Activated CD4-positive, alpha-beta T cell treated with anti-CD3 and anti-CD28 coated beads, Interleukin-2, amount 10 ng/mL, durations not matched to agents 24 days and 14 days (primary cell): ENCODE measurements at places on chromosomes 3 and 15.
A peak's percentile ranks its signal among the peaks of the same experiment; 100 is the strongest.

DNA sequence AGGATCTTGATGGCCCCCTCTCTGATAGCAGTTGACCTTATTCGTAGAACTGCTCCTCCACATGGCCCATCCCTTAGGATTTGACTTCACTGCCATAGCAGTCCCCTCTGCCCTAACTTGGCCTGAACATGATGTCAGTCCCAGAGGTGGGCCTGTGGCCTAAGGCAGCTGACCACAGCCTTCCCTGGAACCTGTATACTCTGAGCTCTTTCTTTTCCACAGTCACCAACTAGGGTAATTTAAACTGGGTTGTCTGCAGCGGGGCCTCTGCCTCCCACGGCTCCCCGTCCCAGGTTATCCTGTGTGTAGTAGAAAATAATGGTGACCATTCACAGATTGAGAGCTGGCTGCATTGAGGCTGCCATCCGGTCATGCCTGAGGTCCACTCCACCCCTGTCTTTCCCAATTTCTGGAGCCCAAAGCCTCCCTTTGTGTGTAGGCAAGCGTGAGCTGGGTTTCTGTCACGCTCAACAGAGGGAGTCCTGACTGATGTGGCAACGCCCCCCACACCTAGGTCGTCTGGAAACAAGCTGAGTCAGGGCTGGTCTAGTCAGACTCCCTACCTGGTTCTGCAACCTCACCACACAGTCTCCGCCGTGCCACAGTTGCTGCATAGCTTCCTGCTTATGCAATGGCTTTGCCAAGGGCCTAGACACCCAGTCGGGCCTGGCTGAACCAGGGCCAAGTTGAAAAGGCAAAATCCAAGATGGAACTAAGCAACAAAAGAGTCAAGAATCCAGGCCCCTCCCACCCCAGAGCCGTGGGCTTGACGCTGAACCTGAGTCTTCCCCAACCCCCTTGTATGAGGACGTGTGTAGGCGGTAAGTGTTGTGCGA, 284.5 kb downstream of the XXYLT1 start:
- no peaks in the 10 kb centered on the region for H3K4me1 ChIP-seq
- H3K27me3 ChIP-seq: peaks cover 18% of the 10 kb centered on the region
- no peak overlapping the region for H3K4me3 ChIP-seq
- no peak for DNase-seq
- H3K27ac ChIP-seq: no peak overlapping the region

- H3K27me3 ChIP-seq: no peaks in the 10 kb centered on the region
- H3K4me1 ChIP-seq: peaks cover 38% of the 10 kb centered on the region
- H3K36me3 ChIP-seq: no peaks in the 10 kb centered on the region
- H3K4me3 ChIP-seq: peak overlapping the region; percentile 66
- DNase-seq: peak; percentile 85
- peak overlapping the region; percentile 71 for H3K27ac ChIP-seq
Observed at GRCh38 chr3:36911990-36912804, 32.7 kb downstream of the TRANK1 start.

DNA sequence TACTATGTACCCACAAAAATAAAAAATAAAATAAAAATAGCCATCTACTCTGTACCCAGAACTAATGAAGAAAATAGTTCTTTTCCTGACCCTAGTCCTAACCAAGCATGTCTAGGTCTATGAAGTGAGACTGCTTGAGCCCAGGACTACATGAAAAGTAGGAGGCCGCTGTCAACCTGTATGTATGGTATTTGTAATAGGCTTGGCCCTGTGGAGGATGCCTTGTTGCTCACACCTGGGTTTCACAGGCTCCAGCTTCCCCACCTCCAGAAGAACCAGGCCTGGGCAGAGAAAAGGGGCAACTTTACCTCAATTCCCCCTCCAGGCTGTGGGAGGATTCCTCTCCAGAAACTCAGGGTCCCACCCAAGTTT, 6.8 kb upstream of the PKM start:
- peak overlapping the region; percentile 84 for H3K4me3 ChIP-seq
- peaks cover 38% of the 10 kb centered on the region for H3K4me1 ChIP-seq
- H3K36me3 ChIP-seq: peaks cover 31% of the 10 kb centered on the region
- no peak for DNase-seq
- H3K27me3 ChIP-seq: peaks cover 2% of the 10 kb centered on the region
- peak overlapping the region; percentile 95 for H3K27ac ChIP-seq

DNA sequence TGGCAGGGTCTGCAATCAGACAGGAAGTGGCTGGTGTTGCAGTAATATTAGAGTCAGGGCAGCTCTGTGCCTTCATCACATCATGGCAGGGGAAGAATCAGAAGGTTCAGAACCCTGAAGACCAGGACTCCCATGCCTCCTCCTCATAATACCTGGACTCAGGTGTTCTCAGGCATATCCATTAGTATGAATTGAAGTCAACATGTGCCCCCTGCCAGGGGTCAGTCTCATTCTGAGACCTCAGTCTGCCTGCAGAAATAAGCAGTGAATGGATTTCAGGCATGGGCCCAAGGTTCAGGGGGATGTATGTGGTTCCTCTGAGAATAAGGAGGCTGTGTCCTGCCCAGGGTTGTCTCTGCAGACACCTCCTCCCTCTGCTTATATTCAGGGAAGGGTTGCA, 74.2 kb downstream of the SPSB4 start:
- no peak overlapping the region for H3K27ac ChIP-seq
- H3K4me1 ChIP-seq: no peaks in the 10 kb centered on the region

DNA sequence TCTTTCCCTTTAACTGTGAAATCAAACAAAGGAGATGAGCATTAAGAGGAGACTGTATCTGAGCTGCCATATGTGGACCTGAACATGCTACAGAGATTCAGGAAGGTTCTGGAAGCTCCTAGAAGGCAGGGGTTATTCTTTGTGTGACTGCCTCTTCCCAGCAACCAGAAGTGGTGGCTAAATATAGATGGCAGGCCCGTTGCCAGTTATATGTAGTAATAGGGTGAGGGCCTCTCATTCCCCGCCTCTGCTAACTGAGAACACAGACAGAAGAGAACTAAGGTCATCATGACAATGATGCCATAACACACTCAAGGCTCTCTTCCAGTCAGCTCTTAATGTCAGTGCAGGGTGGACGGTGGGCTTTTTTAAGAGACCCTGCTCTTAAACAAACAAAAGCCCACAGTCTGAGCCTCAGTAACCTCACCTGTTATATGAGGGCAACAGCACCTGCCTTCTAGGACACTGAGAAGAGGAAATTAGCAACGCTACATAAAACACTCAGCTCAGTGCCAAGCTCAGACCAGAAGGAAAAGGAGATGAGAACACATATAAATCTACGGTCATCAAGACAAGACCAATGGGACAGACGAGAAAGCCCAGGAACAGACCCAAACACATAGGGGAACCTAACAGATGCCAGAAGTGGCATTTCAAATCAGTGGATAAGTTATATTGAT, 22.3 kb downstream of the CFAP92 start:
- no peak overlapping the region for H3K4me3 ChIP-seq
- DNase-seq: no peak
- peaks cover 10% of the 10 kb centered on the region for H3K27me3 ChIP-seq
